Esophagus muscularis mucosa (tissue), 4 donors: ENCODE measurements at places on chromosomes 1 and 21.

- DNase-seq: no peak
Measured at GRCh38 chr21:33230545-33231324, 997 bp downstream of the IFNAR2 start.

DNA sequence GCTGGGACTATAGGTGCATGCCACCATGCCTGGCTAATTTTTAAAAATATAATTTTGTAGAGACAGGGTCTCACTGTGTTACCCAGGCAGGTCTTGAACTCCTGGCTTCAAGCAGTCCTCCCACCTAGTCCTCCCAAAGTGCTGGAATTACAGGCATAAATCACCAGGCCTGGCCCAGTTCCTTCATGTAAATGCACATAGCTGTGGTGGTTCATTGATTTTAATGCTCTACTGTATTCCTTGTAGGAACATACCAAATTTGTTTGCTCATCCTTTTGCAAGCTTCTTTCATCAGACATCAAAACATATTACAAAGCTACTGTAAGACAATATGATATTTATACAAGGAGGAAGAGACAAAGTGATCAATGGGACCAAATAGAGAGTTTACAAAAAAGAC, 237.5 kb upstream of the ESRRG start:
- DNase-seq: no peak

GRCh38 chr1:9262096-9262986, 27.8 kb downstream of the H6PD start:
- no peak for DNase-seq

DNA sequence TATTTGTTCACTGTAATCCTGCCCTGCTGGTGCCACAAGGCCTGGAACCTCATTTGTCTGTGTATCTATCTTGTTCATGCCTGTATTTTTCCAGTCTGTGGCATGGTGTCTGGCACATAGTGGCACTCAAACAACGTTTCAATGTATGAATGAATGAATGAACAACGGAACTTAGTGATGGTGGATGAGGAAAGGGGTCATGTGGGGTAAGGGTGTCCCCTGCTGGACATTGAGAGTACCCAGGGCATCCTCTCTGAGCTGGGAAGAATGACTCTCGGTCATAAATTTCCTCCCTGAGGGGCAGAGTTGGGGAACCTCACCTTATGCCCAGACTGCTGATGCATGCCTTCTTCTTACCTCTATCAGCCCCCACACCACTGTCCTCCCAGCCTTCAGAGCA, 18.9 kb upstream of the ZNF683 start:
- no peak for DNase-seq

GRCh38 chr1:119873135-119874015, 22.9 kb downstream of the ADAM30 start:
- DNase-seq: no peak

GRCh38 chr1:116574581-116575291, 3.9 kb upstream of the CD58 start:
- peak; percentile 92 for DNase-seq

GRCh38 chr1:199377211-199377610, 650.3 kb upstream of the NR5A2 start:
- no peak for DNase-seq

GRCh38 chr21:41794600-41794999, 27.7 kb upstream of the RIPK4 start:
- no peak for DNase-seq

DNA sequence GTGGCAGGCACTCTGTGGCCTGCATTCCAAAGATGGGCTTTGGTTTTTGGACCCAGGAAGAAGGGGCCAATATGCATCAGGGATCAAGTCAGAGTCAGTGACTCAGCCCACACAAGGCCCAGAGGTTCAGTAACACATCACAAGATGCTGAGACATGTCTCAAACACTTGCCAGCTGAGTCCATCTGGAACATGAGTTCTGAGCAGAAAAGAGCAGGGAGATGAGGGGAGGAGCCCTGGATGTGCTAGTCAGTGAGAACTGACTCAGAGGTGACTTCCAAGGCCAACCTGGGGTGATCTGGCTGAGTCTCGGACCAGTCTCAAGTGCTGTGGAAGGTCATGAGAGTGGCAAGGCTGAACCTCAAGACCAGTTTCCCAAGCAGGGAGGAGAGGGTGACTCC, 150.1 kb downstream of the CDC7 start:
- peak; percentile 93 for DNase-seq

DNA sequence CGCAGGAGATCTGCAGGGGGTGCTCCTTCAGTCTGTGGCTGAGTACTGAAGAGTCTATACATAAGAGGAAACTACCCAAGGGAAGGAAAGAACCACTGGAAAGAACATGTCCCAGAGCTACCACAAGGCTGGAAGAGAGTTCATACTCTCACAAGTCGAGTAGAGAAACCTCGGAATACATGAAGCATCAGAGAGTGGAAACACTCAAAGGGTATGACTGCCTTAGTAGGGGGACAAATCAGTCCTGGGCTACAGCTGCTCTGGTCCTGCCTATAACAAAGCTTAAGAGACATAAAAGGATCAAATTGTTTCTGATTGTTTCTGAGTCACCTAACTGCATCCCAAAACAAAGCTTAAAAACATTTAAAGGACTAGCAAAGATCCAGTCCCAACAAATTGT, 27.4 kb downstream of the TMEM50B start:
- DNase-seq: no peak

- DNase-seq: no peak
Measured at GRCh38 chr1:14421977-14422609, 176.4 kb upstream of the KAZN start.

DNA sequence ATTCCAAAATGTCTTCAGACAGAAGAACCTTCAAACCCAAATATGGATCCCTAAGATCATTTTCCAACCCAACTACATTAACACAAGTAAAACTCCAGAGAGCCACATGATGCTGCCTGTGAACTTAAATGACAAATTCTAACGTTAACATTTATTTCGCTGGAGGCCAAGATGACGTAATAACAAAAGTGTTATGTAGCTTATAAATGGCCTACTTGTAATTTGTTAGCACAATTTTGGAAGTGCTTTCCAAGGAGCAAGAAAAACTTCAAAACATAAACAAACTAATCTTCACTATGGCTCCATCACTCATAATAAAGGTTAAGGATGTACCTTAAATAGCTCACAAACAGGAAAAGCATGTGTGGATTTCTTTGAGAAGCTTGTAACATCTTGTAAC, 126.7 kb downstream of the HLCS start:
- no peak for DNase-seq

GRCh38 chr1:220303871-220304270, 31.6 kb upstream of the RAB3GAP2 start:
- no peak for DNase-seq

GRCh38 chr1:107795994-107796393, 169.0 kb downstream of the VAV3 start:
- no peak for DNase-seq

GRCh38 chr1:227318853-227319607, 738 bp upstream of the CDC42BPA start:
- no peak for DNase-seq

DNA sequence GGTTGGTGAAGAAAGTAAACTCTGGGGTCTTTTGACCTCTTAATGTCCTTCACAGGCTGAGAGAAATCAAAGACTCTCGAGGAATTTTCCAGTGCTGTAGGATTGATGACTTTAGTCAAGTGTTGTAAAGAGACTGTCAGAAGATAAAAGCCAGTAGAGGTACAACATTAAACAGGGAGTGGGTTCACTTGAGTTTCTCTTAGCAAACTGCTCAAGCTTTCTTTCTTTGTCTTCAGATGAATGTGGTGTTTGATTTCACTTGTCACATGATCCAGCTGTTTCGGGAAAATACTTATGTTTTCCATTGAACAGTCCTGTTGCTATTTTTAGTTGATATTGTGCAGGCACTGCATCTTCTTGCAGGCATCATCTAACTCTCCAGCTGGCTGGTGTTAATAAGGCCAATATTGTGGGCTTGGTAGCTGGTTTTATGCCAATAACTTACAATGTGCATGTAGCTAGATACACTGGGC, 45.6 kb downstream of the XCL2 start:
- DNase-seq: no peak

GRCh38 chr21:40752125-40752524, 94.8 kb downstream of the DSCAM start:
- peak; percentile 53 for DNase-seq

DNA sequence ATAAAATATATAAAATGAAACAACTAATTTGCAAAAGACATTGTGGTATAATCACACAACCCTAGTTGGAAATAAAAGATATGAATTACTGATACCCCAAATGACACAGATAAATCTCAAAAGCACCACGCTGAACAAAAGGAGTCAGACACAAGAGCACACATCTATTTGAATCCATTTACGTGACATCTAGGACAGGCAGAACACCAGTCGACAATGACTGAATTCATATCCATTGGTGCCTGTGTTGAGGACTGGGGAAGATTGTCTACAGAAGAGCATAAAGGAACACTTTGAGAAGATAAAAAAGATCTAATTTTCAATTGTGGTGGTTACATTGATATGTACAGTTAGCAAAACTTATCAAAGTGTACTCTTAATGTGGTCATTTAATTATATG, 874.1 kb downstream of the LTN1 start:
- DNase-seq: no peak

DNA sequence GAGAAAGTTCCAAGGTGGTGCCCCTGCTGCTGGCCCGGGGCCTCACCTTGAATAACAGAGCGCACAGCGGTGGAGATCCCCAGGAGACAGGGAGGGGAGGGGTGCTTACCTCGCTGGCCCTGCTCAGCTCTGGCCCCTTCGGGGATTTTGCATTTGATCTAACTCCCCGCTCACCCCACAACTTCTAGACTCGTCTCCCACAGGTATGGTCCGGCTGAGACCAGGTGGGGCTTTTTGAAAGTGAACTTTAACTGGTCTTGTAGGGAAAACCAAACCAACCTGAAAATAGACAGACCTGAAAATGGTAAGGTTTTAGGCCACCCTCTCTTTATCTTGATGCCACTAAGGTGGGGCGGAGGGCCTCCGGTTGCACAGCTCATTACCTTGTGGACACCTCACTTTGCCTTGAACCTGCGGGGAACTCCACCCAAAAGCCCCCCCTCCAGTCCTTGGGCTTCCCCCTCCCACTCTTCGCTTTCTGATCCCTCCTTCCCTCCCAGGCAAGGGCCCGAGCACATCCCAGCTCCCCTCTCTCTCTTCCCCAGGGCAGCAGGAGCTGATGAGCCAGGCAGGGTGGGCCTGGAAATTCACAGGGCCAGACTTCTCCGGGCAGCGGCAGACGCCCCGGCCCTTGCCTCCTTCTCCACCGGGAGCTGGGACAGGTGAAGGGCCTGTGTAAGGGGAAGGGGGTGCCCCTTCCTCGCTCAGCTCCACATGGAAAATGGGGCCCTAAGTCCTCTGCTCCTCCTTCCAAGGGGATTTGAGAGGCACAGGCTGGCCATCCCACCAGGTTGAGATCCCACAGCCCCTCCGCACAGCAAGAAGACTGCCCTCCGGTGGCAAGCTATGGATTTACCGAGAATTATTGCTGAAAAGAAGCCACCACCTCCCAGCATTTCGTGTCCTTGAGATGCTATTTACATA, 16.1 kb downstream of the TNFRSF8 start:
- no peak for DNase-seq

DNA sequence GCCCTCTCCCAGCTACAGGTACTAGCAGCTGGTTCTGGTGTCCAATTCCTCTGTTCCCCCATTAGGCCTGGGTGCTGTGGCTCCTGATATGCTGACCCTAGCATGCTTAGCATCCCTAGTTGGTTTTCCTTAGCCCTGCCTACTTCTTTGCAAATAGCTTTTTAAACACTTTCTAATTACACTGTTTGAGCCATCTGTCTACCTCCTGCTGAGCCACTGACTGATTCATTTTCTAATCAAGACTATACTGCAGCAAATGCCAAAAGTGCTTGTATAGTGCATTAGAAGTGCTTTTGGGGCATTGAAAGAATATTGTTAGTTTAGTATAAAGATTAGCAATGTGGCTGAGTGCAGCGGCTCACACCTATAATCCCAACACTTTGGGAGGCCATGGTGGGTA, 36.3 kb downstream of the ERICH3 start:
- no peak for DNase-seq

- peak; percentile 90 for DNase-seq
Measured at GRCh38 chr1:220880726-220881506, 1.7 kb downstream of the HLX start.

DNA sequence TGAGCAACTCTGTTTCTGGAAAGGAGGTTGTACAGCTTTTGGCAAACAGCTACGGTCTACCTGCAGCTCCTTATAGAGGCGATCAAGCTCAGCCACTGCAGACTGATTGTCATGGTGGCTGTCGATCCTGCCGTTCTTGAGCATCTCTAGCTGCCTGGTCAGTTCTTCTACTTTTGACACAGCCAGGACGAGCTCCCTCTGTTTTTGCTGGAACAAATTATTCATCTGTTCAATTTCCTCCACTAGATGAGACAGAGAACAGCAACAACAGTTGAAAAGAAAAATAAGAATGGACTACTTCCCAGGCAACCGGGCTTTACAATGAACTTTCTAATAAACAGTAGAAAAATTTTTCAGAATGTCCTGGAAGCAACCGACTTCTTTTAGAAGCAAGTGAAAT, 42.5 kb downstream of the TP53BP2 start:
- DNase-seq: no peak

DNA sequence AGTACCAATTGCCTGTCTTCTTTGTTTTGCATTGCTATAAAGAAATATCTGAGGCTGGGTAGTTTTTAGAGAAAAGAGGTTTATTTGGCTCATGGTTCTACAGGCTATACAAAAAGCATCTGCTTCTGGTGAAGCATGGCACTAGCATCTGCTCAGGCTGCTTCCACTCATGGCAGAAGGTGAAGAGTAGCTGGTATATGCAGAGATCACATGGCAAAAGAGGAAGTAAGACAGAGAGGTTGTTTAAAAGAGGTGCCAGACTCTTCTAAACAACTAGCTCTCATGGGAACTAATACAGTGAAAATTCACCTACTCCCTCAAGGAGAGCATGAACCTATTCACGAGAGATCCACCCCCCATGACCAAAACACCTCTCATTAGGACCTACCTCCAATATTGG, 56.7 kb upstream of the GUCA2B start:
- no peak for DNase-seq

- no peak for DNase-seq
Measured at GRCh38 chr1:65471861-65472332, 51.4 kb downstream of the LEPR start.

DNA sequence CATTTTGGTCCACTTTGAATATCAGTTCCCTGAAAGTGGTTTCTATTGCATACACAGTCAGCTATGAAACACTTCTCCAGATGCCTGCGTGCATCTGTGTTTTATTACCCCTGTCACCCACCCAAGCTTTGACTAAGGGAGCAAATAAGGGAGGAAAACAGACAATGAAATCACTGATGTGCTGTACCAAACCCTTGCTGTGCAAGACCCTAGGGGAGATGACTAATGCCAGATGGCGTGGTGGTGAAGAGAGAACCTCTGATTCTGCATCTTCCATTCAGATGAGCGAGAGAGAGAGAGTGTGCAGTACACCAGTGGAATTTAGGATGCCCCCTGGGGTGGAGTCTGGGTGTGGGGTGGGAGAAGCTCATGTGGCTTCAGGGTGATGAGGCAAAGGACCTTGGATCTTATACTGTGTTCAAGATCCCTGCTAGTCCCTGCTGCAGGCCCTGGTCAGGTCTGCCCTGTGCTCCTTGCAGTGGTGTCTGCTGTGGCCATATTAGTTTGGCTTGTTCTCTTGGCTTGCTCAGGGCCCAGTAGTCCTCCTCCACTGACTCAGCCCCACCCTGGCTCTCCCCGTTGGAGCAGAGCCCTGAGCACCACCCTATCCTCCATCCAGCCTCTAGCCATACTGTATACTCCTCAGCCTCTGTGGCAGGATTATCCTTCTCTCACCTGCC, 18.5 kb downstream of the CLCA1 start:
- DNase-seq: peak; percentile 91

- DNase-seq: no peak
Measured at GRCh38 chr1:245614476-245614875, 459.7 kb downstream of the KIF26B start.

GRCh38 chr1:167137332-167137781, 43.5 kb downstream of the STYXL2 start:
- peak; percentile 77 for DNase-seq
